ENCODE measurements at places on chromosomes 4 and X.

DNA sequence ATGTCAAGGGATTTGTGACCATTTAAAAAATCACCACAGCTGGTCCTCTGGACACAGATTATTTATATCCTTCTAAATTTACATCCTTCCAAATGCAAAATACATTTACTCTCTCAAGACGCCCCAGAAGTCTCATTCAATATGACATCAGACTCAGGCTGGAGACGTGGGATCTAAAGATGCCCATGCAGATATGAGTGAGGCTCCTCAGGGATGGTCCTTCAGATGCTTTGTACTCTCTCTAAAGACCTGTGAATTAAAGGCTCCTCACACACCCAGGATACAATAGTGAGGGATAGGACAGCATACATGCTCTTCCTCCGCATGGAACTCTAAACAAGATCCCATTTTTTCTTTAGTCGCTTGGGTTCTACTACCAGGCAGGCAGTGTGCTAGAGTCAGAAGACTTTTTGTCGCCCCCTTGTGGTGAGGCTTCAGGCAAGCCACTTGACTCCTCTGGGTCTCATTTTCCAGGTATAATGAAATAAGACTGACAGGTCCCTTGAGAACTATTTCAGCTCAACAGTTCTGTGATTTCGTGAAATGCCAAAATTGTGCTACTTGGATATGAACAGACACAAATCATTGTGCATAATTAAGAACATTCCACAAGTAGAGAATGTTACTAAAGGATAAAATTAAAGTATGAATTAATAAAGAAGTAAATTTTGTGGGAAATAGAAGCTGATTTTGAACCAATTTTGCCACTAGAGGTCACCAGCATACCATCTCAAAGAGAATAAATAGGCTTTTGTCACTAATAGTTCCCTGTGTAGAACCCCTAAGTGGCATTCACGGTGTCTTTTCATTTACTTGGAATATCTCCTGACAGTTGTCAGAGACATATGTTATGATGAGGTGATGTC is 13.7 kb upstream of the SCOC start:
- peak; percentile 74 for DNase-seq

DNA sequence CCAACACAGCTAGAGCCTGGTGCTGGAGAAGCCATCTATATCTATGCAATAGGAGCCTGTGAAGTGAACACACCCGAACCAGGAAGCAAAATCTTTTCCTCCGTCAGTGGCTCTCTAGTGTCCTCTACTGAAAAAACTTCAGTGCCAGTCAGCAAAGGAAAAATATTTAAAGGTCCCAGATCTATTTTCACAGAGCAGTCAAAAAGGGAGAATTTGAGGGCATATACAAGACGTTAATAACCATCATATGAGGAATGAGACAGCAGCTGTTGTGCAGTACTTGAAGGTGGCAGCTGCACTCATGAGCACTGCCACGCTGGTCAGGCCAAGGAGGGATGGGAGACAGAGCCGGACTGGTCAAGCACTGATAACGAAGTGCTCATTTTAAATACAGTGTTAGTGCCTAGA is 14.4 kb downstream of the MCUB start:
- DNase-seq: no peak

GRCh38 chr4:119152741-119153140 is 17.1 kb downstream of the MYOZ2 start:
- DNase-seq: no peak

- no peak for DNase-seq
Measured at GRCh38 chr4:134747108-134747805, 545.7 kb upstream of the PABPC4L start.

DNA sequence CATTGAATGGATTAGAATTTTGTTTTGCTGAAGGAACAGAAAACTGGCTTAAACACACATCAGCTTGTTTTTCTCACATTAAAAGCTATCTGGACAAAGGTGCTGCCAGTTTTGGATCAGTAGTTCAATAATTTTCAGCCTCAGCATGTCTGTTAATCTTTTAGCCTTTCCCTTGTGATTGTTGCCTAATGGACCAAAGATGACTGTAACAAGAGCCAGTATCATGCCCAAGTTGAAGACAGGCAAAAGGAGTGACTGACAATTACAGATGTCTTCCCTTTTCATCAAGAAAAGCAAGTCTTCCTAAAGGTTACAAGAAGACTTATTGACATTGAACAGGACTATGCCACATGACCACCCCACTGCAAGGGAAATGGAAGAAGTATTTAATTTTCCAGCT is 419.7 kb downstream of the MAPK10 start:
- DNase-seq: no peak

DNA sequence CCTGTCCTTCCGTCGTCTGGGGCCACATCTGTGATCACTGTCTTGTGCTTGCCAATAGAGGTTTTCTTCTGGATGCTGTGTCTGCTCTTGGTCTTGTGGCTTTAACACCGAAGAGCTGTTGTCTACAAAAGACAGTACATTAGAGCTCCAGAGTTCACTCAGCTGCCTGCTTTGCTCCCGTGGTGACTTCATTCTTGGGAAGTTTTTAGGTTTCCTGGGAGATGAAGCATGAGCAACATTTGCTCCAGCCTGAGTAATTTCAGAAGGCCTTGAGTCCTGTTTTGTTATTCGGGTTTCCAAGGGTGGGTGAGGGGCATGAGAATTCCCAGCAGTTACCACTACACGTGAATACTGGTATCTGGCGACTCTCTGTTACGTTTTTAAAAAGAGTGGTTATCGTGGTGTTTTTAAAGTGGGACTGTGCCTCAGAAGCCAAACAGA is 189.2 kb downstream of the SHROOM3 start:
- DNase-seq: no peak

GRCh38 chr4:169152098-169152497 is 118.7 kb downstream of the SH3RF1 start:
- DNase-seq: no peak

DNA sequence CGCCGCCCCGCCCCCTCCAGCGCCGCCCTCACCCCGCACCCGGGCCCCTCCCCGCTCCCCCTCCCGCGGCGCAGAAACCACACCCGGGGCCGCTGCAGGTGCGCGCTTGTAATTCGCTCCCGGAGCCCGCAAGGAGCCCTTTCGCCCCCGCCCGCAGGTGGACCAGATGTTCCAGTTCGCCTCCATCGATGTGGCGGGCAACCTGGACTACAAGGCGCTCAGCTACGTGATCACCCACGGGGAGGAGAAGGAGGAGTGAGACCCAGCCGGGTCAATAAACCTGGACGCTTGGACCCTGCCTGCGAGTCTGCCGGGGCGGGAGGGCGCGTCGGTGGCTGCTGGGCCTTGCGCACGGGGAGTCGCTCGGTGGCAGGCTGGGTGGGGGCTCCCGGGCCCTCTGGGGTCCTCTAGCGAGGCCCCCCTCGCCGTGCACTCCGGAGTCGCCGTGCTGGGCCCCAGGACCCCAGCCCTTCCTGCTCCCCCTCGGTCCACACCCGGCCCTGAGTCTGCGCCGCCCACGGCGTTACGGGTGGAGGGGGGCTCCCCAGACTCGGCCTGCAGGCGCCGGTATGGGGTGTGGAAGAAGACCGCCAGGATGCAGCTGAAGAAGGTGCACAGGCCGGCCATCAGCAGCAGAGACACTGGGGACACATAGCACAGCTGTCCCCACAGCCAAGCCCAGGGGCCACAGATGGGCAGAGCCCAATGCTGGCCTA is 7.1 kb downstream of the SLC49A3 start:
- DNase-seq: no peak

- no peak for DNase-seq
Measured at GRCh38 chr4:11732155-11732554, 303.5 kb upstream of the HS3ST1 start.

- DNase-seq: no peak
Measured at GRCh38 chr4:71550220-71551165, 211.7 kb downstream of the SLC4A4 start.

DNA sequence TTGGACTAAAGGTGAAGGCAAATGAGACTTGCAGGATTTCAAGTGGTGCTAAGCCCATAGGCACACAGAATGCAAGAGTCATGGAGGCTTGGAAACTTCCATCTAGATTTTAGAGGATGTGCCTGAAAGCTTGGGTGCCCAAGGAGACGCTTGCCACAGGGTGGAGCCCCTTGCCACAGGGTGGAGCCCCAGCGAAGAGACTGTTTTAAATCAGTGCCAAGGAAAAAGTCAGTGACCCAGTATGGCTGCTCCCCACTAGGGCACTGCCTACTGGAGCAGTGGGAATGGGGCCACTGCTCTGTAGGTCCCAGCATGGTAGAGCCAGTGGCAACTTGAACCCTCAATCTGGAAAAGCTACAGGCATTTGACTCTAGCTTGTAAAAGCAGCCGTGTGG is 794.2 kb upstream of the LCORL start:
- DNase-seq: no peak

GRCh38 chrX:819684-820083 is 189.1 kb downstream of the SHOX start:
- DNase-seq: no peak

- no peak for DNase-seq
Measured at GRCh38 chr4:24321616-24322015, 262.7 kb downstream of the DHX15 start.

DNA sequence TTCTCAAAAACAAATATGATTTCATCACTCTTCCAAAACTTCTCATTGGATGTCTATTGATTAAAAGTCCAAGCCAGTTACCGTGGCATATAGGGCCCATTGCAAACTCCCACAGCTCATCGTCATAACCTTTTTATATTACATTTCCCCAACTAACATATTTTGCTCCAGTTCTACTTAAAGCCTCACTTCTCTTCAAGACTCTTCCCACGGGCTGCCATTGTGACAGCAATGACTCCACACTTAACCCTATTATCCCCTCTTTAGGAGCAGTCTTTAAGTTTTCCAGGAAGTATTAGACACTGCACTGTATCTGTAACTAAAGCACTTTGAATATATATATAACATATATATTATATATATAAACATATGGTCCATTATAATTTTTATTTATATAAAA is 44.5 kb downstream of the DTHD1 start:
- DNase-seq: no peak

GRCh38 chrX:70455366-70456202 is 10.9 kb downstream of the DLG3 start:
- DNase-seq: no peak

DNA sequence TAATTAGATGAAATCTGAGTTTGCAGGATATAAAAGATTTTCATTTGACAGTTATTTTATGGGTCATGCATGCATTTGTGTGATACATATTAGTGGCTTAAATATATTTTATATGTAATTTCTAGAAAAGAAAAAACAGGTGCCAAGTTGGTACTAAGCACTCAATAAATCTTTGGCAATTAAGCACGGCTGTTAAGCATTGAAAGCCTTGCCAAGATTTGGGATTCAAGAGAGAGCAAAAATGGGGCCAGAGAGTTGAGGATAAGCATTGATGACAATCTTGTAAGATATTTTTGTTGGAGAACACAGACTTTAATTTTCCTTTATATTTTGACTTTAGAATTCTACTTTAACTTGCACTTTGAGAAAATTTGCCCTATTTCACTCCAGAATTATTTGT is 249.8 kb upstream of the MAD2L1 start:
- no peak for DNase-seq

- no peak for DNase-seq
Measured at GRCh38 chrX:111634823-111635729, 45.9 kb upstream of the ALG13 start.

DNA sequence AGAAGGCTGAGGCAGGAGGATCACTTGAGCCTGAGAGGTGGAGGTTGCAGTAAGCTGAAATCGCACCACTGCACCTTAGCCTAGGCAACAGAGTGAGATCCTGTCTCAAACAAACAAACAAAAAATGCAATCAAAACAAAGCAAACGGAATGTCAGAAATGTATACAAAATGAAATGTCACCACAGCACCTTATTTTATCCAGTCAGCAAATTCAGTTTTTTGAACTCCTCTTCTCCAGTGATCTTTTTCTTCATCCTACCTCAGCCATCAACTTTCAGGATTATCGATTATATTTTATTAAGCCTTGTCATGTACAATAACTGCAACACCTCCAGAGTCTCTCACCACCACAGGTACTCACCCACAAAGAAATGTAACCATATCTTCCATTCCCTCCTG is 31.1 kb upstream of the HPGDS start:
- DNase-seq: no peak

DNA sequence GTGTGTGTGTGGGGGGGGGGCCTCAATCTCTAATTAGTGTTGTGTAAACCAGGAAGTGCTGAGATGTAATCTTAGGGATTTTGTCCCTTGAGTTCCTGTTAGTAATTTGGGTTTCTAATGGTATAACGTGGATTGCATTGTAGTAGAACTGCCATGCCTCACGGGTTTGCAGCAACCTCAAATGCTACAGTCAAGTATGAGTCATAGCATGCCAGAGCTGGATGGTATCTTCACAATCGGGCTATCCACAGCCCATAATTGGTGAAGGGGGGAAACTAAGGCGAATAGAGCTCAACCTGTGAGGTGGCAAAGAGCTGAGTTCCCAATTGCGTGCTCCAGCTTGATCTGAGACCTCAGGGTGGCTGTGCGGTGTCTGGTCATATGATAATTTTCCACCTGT is 2.2 kb upstream of the FMR1NB start:
- no peak for DNase-seq

GRCh38 chr4:7381890-7382633 is 52.7 kb downstream of the PSAPL1 start:
- no peak for DNase-seq

DNA sequence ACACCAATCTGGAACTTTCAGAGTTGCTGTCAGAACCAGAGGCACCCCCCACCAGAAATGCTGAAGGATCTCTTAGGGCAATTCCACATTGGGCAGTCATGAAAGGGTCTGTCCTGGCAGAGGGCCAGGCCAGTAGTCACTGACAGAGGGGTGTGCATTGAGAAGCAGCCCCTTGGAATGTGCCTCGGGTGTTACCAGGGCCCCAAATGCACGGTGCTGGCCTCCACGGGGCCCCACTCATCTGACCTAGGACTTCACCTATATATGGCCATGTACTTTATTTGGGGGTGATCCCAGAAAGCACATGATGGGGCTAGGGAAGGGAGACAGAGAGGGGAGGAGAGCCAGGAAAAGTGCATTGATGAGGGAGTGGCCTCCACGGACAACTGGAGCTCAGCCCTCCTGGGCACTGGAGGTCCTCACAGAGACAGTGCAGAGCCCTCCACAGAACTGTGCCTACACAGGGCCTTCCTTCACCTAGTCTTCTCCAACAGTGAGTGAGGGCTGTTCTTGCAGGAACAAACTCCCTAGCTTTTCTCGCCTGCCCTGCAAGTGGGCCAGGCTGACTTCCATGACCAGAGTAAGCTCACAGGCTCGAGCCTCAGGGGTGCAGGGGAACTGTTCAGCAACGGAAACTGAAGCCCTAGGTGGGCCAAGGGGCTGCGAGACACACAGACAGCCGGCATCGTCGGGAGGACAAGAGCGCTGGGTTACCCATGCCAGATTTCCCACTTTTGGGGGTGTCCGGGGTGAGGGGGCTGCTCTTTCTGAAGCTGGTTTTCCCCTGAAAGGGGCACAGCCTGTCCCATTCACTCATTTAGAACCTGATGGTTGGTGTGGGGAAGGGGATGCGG is 136.2 kb downstream of the HMX1 start:
- DNase-seq: no peak

DNA sequence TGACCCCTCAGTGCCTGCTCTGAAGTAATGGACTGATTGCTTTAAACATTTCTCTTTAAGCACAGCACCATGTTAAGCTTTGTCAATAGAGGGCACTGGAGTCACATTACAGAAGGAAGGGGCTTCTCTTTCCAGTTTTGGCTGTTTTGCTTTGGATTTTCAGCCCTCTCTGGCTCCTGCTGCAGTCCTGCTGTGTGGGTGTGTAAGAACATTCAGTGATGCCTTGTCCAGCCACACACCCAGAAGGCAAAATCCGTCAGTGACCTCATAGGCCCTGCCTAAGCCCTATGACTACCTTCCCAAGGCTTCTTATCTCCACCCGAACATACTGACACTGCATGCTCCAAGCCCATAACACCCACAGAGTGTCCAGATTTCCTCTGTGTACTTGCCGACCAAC is 215.3 kb upstream of the CTSO start:
- DNase-seq: no peak

- no peak for DNase-seq
Measured at GRCh38 chrX:39002466-39002865, 201.2 kb downstream of the MID1IP1 start.
